CD8-positive, alpha-beta memory T cell (primary cell): ENCODE measurements at places on chromosomes 4 and X.

- no peak for DNase-seq
Measured at GRCh38 chrX:103002576-103002975, 61.4 kb downstream of the BEX1 start.

GRCh38 chr4:1187182-1187581 is 14.8 kb upstream of the SPON2 start:
- peak; percentile 74 for DNase-seq

GRCh38 chrX:18955676-18956075 is 28.2 kb downstream of the PHKA2 start:
- DNase-seq, result no peak

DNA sequence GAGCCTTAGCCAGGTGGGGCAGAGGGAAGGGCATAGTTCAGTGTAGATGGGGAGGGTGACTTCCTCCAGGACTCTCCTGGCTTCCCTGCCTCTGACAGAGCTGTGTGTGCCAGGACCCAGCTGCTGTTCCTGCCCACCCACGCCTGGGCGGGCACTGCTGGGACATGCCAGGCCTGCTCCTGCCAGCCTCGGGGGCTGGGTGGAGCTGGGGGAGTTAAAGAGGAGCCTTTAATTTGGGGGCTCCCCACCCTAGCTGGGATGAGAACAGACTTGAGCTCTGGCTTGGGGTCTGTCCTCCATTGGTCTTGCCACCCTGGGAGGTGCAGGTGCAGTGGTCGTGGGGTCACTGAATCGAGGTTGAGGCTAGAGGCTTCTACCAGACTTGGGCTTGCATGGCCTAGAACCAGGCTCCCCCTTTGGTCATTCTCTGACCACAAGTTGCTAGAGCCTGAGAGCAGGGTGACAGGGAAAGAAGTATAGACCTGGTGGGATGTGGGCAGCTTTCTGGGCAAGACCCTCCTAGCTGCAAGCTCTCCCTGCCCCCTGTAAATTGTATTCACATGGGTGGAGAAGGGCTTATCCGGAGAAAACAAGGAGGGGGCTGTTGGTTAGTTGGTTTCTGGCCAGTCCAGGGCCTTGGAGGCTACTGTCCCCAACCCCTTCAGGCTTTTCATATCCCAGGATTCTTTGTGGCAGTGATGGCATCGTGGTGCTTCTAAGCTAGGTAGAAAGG is 5.7 kb downstream of the EFNB1 start:
- no peak for DNase-seq

- no peak for DNase-seq
Measured at GRCh38 chr4:181578911-181579310, 664.3 kb upstream of the TENM3 start.

DNA sequence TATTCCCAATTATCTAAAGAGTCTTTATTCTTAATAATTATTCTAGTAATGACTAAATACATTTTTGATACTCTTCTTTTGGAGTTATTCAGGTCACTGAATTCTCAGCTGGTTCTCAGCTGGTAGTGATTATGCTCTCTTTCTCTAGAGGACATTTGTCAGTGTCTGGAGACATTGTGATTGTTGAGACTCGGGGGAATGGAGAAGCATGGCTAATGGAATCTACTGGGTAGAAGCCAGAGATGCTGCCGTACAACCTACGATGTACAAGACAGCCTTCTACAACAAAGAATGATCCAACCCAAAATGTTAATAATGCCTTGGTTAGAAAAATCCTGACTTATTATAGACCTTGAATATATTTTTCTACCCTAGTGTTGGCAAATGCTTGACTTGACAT is 149.2 kb upstream of the ANKRD50 start:
- DNase-seq, result no peak

- DNase-seq, result no peak
Measured at GRCh38 chrX:12419591-12419990, 281.3 kb downstream of the FRMPD4 start.

GRCh38 chr4:61866378-61867030 is 666.4 kb downstream of the ADGRL3 start:
- no peak for DNase-seq

- DNase-seq, result no peak
Measured at GRCh38 chrX:64230123-64230970, at the start of gene ASB12. Gene ASB12 (minus strand): TSS chrX:64230607. CDS start chrX:64225650, 4,957 bp downstream.

DNA sequence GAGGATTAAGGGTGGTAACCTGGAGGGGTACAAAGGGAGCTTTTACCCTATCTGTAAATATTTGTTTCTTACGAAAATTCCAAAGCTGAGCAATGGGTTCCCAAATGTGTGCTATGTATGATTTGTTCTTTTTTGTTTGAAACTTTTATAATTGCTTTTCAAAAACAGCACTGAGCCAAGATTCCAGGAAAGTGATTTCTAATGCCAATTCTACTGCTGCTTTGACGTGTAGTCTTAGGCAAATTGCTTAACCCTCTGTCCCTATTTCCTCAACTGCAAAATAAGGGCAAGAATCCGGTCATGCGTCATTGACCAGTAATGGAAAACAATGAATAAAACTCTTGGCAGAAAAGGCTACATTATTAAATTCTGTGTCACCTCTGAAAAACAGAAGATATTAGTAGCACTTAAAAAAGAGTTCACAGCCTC is 454.7 kb downstream of the IL15 start:
- DNase-seq, result no peak
